ENCODE measurements at places on chromosomes 7 and 10.

- DNase-seq: no peak
Observed at GRCh38 chr10:101028446-101029337, 2.2 kb downstream of the PDZD7 start.

DNA sequence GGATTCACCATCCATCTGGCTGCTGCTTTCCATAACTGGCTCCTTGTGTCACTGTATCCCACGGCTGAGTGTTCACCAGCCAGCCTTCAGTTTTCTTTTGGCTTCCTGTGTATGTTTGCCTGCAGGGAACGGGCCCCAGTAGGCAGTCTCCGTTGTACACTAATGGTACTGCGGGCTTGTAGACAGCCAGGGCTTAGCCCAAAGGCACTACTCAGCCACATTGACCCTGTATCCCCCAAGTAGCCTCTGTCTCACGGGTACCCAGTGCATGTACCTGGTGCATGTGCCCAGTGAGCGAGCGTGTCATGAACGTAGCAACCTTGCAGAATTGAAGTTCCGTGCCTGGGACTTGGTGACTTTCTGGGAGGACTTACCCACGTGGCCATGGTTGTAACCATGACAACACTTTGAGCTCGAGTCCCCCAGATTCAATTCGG, 6.1 kb downstream of the PFKFB3 start:
- no peak for DNase-seq

DNA sequence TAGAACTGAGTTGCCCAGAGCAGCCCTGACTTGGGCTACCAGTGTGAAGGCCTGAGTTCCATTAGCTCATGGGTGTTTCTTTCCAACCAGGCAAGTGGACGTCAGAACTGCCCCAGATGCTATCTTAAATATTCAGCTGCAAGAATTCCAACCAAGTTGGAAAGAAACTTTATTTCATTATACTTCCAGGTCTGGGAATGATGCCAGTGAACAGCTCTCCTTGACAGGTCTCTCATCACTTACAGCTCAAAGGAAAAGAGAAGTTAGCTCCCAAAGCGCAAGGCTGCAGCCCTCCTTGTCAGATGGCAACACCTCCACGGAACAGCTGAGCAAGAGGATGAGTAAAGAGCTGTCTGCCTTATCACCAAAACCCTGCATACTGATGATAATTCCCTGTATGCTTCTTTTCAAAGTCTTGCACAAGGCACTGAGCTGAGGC, 255.5 kb upstream of the AOAH start:
- no peak for DNase-seq

DNA sequence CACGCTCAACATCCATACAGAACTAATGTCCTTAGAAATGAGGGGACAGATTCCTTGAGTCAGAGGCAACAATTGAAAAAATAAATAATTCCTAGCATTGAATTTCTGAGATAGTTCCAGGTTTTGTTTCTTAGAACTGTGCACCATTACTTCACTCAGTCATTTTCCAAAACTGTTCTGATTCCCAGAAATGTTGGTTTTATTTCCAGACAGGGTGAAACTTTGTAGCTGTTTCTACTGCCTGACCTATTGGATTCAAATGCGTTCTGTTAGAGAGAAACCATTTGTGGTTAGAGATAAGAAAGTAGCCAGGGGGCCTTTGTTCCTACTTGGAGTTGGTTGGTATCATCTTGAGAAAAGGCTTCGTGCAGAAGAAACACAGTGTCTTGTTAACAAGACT, 8.1 kb upstream of the DEPP1 start:
- DNase-seq: no peak

DNA sequence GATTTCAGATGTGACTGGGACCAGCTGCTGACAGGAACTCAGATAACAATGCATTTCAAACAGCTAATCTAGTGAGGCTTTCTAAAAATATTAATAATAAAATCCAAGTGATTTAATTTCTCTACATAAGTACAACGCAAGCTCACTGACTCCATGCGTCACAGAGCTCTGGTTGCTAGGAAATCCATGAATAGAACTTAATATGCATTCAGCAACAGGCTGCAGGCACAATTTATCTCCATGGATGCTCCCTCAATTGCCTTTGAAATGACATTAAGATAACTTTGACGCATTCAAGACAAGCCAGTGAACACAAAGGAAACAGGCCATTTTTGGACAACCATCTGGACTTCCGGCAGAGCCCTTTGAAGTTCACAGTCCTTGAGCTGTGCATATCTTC, 118.7 kb upstream of the COL1A2 start:
- no peak for DNase-seq

- DNase-seq: no peak
Observed at GRCh38 chr7:2116989-2117591, 115.7 kb downstream of the MAD1L1 start.

GRCh38 chr10:8405596-8405995, 351.1 kb downstream of the GATA3 start:
- no peak for DNase-seq

GRCh38 chr7:6917258-6917657, 91.2 kb upstream of the CCZ1B start:
- no peak for DNase-seq

DNA sequence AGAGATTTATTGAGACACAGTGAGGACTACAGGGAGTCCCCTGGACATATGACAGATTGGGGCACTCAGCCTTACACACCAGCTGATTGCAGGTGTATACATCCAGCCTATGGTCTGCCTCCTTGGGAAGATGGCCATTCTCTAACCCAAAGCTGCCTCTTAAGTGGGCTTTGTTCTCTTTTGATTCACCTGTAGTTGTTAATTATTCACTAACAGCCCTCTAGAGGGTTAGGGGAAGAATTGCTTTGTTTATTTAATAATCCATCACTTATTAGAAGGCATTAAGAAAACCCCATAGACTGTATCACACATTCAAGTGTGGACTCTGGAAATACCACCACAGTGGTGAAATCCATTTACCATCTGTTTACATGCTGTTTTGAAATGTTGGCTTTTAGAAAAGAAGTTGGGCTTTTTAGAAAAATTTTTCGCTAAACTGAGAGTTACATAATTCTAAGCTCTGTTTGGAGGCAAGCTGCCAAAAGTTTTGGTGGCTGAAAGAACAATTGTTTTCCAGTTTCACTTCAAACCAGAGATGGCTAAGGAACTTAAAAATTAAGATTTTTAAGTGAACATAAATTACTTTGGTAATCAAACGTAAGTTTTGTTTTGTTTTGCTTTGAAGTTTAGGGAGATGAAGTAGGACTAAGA, 379.1 kb downstream of the ADRA2A start:
- DNase-seq: no peak

GRCh38 chr10:71069909-71070666, 142.3 kb upstream of the UNC5B start:
- no peak for DNase-seq

- DNase-seq: no peak
Observed at GRCh38 chr10:3975016-3975415, 190.0 kb upstream of the KLF6 start.

GRCh38 chr10:32582946-32583345, 137.0 kb downstream of the CCDC7 start:
- no peak for DNase-seq

DNA sequence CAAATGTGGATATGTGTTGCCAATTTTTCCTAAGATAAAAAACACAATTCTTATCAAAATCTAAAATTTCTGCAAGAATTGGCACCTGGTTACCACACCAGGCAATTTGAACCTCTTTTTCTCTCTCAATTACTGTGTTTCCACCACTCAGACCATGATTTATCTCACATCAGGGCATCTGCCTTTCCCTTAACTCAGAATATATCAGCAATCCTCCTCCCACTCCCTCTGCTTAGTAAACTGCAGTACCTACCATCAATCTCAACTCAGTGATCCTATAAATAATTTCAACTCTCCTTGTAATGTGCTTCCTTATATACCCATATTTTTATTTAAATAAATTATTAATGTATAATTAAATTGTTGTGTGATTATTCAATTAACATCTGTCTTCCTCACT, 212.3 kb upstream of the PCDH15 start:
- no peak for DNase-seq

- DNase-seq: no peak
Observed at GRCh38 chr10:13183625-13184024, 22.3 kb downstream of the MCM10 start.

- no peak for DNase-seq
Observed at GRCh38 chr10:78777466-78777865, 291.3 kb upstream of the ZMIZ1 start.

DNA sequence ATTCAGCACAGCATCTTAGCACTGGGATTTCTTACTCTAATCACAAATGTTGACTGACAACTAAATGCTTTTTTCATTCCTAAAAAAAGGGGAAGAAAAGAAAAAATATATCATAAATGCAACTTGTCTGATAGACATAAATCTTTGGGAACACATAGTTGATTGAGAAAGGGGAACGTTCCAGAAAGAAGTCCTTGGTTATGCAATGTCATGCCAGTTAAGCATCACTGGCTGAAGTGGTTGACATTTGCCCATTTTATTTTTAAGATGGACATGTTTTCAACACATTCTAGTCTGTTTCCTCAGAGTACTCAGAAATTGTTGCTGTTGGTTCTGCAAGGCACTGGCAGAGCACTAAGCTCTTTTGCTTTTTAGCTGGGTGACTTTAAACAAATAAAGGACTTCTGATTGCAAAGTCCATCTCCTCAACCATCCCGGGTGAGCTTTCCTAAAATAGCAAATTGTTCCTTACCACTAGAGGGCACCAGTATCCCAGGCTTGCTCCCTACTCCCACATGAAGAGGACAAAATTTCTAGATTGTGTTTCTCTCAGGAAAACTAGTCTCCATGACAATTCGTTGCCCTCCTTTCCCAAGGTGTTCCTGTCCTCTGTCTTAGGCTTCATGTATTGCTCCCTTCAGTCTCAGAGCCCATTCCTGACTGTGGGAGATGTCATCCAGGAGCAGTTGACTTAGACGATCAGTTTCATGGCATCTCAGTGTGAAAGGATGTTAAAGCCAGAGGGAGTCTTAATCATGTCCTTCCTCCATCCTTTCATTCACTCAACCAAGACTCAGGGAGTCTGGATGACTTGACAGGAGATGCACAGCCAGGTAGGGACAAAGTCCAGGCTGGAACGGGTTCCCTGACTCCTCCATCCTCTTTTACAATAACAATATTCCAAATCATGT, 23.9 kb downstream of the OPALIN start:
- no peak for DNase-seq
